ENCODE measurements at places on chromosomes 12 and 14.

DNA sequence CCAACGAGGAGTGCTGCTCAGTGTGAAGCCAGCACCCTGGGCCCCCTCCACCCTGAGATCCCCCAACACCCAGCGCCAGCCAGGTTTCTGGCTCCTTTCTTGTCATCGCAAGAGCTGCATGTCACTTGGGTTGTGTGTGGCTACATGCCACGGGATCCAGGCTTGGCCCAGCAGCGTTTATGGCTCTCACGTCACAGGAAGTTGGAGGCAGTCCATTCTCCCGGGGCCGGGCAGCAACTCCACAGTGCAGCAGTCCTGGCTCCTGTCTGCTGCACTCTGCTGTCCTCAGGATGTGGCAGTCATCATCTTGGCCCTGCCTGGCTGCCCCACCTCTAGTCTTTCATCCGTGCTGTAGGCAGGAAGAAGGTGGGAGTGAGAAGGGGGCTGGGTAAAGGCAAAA lies 78.3 kb downstream of the AACS start:
- DNase-seq: no peak

- peak; percentile 13 for DNase-seq
Measured at GRCh38 chr14:67357186-67357968, 2.2 kb downstream of the ATP6V1D start.

DNA sequence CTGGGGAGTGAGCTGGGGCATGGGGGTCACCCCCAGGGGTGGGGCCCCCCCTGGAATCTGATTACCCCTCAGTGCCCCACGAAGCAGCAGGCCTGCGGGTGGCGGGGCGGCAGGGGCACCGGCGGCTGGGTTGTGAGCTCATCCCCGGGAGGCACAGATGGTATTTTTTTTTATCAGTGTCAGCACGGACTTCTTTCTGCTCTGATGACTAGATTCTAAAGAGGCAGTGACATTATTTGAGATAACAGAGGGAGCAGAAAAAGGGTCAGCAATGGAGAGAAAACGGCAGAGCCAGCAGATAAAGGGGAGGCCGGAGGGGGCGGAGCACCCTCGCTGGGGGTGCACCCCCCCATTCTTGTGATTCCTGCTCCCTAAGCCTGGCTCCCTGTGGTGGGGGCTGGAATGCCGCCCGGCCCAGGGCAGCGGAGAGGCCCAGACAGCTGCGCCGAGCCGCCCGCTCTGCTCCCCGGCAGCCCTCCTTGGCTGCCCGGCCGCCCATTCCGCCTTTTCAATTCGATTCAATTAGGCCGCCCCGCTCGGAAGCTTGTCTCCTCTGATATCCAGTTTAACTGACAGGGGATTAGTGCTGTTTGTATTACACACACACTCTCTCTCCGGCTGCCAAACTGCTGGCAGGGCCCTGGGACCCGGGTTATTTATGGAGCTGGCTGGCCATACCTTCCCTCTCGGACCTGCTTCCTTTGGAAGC lies 32.9 kb downstream of the MVK start:
- no peak for DNase-seq

- DNase-seq: no peak
Measured at GRCh38 chr12:101430456-101430855, 22.9 kb upstream of the ARL1 start.

- DNase-seq: no peak
Measured at GRCh38 chr12:63912651-63913050, 68.2 kb downstream of the SRGAP1 start.

DNA sequence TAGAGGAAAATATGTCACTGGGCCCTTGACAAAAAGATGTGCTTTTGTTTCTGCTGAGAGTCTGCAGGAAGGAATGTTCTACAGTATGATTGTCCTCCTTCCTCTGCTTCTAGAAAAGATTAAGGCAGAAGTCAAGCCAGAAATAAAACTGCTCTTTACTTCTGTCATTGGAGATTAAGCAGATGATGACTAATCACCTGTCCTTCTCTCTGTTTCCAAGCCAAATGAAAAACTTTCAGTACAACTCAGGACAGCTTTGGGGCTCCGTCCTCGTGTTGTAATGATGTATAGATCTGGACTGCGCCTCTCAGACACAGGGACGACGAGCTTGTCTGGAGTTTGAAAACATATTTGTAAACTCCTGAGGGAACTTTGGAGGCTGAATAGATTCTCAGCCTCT lies 159.3 kb downstream of the DYRK2 start:
- DNase-seq: peak; percentile 11

- DNase-seq: no peak
Measured at GRCh38 chr12:124159655-124160054, 135.2 kb upstream of the RFLNA start.

DNA sequence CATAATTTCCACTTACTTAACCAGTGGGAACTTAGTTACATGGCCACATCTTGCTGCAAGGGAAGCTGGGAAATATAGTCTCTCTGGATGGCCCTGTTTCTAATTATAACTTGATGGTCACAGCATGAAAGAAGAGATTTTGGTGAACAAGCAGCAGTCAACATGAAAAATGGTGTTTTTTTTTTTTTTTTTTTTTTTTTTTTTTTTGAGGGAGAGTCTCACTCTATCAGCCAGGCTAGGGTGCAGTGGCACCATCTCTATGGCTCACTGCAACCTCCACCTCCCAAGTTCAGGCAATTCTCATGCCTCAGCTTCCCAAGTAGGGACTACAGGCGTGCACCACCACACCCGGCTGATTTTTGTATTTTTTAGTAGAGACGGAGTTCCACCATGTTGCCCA lies 10.8 kb downstream of the SRGAP1 start:
- no peak for DNase-seq

DNA sequence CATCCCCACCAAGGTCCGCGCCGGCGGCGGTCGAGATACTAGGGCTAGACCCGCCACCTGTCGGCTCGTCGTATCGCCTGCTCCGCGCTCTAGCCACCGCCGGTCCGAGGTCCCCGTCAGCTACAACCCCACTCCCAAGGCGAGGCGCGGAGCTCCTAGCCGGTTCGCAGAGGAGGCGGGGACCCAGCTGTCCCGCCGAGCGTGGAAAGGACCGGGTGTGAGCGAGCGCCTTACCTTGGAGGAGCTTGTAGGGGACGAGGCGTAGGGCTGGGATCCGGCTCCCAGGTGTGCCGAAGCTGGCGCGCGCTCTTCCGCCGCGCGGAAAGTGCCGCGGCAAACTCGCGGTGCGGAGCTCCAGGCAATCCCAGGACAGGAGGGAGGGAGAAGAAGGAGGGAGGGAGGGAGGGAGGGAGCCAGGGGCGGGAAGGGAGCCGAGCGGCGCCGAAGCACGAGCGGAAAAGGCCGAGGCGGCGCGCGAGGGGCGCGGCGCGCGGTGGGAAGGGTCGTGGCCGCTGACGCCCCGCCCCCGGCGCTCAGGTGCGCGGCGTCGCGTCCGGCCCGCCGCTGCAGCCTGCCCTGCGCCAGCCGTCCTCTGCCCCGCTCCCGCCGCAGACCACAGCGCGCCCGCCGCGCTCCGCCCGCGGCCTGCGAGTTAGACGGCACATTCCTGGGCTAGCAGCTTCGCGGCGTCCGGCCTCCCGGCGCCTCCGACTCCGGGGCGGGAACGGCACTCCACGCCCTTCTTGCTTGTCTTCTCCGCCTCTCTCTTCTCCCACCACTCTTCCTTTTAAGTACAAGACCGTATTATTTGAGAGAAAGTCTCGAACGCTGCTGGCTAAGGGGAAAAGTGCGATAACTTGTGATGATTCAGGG lies at the start of gene PAWR:
Gene PAWR, minus strand, starts transcription at position 327 of the 873 bp plus-strand sequence. CDS start 720 bp downstream, outside the sequence.
- peak; percentile 93 for DNase-seq

GRCh38 chr14:54942913-54943312 lies 40.3 kb upstream of the GCH1 start:
- DNase-seq: no peak

GRCh38 chr14:69895109-69895508 lies 15.9 kb downstream of the SMOC1 start:
- DNase-seq: no peak

GRCh38 chr12:83214185-83214584 lies 527.5 kb downstream of the TMTC2 start:
- no peak for DNase-seq

DNA sequence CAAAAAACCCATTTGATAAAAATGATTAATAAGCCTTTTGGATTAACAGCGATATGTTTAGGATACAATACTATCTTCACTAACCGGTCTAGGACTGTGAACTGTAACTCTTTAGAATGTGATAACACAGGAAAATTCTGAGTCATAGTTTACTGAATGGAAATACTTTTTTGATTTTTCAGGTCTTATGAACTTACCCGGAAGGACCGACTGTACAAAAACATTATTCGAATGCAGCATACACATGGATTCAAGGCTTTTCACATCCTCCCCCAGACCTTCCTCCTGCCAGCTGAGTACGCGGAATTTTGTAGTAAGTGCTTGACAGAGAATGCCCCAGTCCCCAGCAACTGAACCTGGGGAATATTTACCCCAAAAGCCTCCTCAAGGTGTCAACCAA lies 29.0 kb downstream of the TTLL5 start:
- DNase-seq: no peak

GRCh38 chr14:26598672-26599131 lies 869 bp upstream of the NOVA1 start:
- no peak for DNase-seq
